ENCODE measurements at places on chromosomes 1 and 21.

DNA sequence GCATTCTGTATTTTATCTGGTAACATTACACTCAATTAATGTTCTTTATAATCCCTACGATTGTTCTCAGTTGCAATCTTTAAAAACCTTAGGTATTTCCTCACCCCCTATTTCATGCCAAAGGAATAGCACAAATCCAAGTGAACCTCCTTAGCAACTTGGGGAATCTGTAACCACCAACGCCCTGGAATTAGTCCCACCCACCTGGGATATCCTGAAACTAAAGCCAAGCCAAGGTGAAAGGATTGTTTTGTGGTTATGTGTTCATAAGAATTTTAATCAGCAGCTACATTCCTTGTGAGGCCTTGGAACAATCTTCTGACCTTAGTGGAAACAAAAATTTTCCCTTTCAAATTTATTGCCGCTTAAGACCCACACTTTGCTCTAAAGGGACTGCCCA, 908.7 kb downstream of the TTLL7 start:
- DNase-seq, result no peak

DNA sequence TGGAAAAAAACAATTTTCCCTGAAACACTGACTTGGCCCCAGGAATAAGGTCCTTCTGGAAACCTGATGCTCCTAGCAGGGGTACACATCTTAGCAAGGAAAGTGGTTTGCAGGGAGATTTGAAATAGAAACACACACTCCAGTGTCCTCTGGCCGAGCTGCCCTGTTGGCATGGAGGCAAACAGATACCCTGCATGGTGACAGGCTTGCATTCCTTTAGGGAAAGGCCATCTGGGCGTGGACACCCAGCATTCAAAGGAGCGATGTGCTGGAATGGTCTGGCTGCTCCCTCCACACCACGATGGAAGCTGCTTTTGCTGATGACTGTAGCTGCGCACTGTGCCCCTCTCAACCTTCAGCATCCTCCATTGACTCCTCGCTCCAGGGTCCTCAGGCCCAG, 41.5 kb upstream of the BCAR3 start:
- no peak for DNase-seq

DNA sequence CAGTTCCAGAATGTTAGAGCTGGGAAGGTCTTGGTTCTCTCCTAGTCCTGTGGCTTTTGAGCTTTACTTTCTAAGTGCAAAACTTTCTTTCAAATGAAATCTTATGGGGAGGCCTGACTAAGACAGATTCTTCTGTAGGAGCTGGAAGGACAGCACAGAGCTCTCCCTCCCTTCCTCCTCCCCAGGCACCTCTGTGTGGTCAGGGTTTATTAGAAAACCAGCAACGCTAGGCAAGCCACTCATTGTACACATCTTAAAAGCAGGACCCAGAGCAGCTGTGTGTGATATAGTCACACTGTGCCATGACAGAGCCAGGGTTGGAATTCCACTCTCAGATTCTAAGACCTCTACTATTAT, 241.1 kb upstream of the RAB4A start:
- DNase-seq, result no peak

- no peak for DNase-seq
These were observed 258.0 kb downstream of the PTBP2 start for GRCh38 chr1:96979304-96980268.

GRCh38 chr1:214454569-214455396, 96.6 kb downstream of the PTPN14 start:
- DNase-seq, result no peak

GRCh38 chr1:27397110-27397509, 4.7 kb downstream of the GPR3 start:
- DNase-seq, result no peak

DNA sequence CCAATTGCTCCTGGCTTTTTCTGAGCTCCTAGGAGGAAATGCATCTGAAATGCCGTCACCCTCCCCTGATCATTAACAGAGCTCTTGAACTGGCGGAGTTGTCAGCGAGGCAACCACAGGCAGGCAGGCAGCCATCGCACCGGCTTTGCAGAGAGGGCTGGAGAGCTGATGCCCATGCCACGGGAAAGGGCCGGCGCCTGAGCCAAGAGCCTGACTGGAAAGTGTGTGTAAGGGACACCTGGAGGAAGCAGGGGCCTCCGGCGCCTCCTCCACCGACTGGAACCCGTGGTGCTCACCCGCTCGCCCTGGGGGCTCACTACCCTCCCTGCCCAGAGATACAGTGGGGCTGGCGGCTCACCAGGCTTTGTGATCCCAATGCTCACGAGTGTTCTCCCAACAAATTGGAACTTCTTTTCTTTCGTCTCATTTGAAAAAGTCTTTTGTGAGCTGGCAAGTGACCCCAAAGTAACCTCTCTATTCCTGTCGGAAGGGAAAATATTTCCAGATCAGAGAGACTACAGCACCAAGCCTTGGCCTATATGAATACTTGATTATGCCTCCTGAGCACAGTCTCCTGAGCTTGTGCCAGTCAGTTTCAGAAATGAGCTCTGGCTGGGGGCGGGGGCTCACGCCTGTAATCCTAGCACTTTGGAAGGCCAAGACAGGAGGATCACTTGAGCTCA, 97.7 kb upstream of the SLC25A33 start:
- DNase-seq, result no peak

- no peak for DNase-seq
These were observed 194.8 kb downstream of the EIF4G3 start for GRCh38 chr1:20981915-20982314.

DNA sequence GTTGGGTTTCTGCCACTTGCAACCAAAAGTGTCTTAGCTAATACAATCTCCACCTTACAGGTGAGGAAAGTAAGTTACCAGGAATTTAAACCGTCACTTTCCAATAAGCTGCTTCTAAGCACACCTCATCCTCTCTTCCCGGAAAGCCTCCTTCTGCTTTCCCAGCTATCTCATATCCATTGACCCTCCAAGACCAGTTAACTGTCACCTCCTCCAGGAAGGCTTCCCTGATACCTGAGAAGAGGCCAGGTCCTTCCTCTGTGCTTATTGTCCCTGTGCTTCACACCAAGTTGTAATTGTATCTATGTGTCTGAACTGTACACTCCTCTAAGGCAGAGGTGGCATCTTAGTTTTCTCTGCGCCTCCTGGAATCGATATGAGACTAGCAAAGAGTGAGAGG, 11.2 kb upstream of the MATN1 start:
- no peak for DNase-seq

DNA sequence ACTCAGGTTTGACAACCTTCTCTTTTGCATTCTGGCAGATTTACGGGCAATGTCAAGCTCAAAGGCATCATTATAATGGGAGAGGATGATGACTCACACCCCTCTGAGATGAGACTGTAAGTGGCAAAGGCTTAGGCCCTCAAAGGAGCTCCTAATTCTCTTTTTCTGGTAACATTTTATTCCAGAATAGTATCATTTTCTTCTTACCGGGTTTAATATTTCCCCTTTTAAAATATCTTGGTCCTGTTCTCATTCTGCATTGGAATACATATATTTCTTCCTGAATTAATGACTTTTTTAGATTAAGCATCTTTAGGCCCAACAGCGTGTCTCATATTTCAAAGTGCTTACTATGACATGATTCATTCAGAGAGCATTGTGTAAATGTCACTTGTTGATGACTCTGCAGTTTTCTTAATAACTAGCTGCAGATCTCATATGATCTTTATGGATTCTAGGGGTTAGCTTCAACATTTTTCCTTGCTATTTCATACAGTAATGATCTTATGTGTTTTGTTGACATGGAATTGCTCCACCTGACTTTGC, 1.7 kb downstream of the PITHD1 start:
- no peak for DNase-seq

GRCh38 chr1:241130881-241131280, 226.1 kb downstream of the RGS7 start:
- no peak for DNase-seq

GRCh38 chr1:206005234-206005633, 2.0 kb upstream of the RAB7B start:
- no peak for DNase-seq

DNA sequence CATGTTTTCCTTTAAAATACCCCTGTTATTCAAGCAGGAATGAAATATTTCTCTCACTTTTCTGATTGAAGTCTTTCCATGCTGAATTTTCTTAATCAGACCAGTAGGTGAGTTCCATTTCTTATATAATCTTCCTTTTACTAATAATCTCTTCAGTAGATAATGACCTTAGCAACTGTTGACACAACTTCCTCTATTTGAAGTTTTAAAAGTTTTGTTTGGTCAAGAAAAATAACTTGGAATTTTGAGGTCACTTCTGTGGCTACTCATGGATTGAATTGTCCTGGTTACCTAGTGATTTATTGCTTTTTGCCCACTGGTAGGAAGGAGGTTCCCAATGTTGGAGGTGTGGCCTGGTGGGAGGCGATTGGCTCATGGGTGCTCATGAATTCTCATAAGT, 70.6 kb upstream of the PAXBP1 start:
- DNase-seq, result no peak

DNA sequence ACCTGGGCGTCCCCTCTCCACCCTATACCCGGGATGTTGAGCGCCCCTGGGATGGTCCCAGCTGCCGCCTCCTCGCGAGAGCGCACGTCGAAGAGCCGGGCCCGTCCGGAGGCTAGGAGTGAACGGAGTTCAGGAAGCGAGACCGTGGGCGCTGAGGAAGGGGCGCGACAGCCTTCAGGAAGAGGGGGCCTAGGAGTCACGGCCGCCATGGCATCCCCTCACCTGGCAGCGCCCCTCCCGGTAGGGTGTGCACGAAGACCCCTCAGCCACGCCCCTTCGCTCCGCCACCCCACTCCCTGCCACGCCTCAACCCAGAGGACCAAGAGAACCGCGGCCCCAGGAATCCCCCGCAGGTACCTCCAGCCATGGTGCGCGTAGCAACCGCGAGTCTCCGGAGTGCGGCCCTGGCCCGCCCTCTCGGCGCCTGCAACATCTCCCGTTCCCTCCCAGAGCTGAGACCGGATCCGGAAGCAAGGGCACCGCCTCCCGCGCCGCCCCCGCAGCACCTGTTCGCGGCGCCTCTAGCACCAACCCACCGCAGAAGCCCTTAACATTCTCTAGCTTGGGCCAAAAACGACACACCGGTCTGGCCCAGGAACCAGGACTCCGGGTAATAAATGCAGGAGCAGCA, at the start of gene TSTD1:
TSTD1 (minus strand) TSS at position 442 of the 631 bp plus-strand sequence; CDS start at position 367, 75 bp downstream.
- DNase-seq, result peak; percentile 91
